Amniotic stem cell (primary cell): ENCODE measurements at places on chromosomes 4 and X.

GRCh38 chrX:98962996-98963395 is 1447.1 kb downstream of the PCDH19 start:
- no peak for DNase-seq

GRCh38 chr4:61152433-61152832 is 47.7 kb upstream of the ADGRL3 start:
- DNase-seq: no peak

GRCh38 chr4:47002580-47002979 is 9.2 kb upstream of the GABRA4 start:
- DNase-seq: peak; percentile 7

- no peak for DNase-seq
These were observed 174.0 kb downstream of the GLUD2 start for GRCh38 chrX:121221322-121221977.

DNA sequence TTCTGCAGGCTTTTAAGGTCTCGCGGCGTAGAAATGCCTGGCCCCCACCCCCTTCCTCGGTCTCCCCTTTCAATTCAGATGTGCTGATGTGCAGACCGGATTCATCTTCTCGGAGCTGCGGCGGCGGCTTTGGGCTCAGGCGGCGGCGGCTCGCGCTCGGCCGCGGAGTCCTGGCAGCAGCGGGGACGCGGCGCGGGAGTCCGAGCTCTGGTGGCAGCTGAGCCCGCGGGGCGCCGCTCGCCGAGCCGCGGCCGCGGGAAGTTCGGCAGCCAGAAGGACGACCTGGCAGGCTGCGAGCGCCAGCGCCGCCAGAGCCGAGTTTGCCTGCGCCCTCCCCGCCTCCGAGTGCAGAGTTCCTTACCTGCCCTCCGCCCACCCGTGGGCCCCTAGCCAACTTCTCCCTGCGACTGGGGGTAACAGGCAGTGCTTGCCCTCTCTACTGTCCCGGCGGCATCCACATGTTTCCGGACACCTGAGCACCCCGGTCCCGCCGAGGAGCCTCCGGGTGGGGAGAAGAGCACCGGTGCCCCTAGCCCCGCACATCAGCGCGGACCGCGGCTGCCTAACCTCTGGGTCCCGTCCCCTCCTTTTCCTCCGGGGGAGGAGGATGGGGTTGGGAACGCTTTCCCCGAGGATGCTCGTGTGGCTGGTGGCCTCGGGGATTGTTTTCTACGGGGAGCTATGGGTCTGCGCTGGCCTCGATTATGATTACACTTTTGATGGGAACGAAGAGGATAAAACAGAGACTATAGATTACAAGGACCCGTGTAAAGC is 448 bp downstream of the TLL1 start:
- no peak for DNase-seq

GRCh38 chr4:102517753-102518152 is 16.6 kb downstream of the NFKB1 start:
- no peak for DNase-seq

GRCh38 chr4:139961344-139961946 is 192.5 kb downstream of the MAML3 start:
- no peak for DNase-seq

GRCh38 chr4:29708473-29708872 is 1011.7 kb upstream of the PCDH7 start:
- DNase-seq: peak; percentile 43

- no peak for DNase-seq
These were observed 53.2 kb downstream of the ACSL4 start for GRCh38 chrX:109679820-109680219.

DNA sequence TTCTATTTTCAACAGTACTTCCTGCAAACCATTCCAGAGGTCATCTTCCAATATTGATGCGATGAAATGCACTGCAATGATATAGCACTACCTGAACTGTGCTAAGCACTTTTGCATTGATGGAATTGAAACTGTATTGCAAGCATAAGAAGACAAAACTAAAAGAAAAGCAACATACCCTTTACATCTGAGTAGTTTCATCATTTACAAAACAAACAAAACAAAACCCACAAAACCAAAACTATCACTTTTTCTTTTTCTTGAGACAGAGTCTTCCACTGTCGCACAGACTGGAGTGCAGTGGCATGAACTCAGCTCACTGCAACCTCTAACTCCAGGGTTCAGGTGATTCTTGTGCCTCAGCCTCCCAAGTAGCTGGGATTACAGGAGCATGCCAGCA is 120.1 kb upstream of the NAP1L5 start:
- DNase-seq: no peak

DNA sequence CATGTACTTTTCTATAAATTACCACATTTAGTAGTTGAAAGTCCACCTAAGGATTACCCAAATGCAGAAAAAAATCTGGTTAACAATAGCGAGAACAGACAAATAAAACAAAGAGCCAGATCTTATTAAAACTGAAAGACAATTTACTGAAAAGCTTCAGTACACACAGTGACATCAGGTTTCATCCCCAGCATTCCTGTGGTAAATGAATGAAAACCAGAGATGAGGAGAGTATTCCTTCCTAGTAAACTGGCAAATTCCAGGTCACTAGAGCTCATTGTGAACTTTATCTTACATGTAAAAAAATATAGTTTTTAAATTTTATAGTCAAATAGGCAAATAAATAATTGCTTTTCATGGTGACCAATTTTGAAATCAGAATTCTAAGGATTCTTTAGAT is 1290.5 kb downstream of the ADGRL3 start:
- DNase-seq: no peak

DNA sequence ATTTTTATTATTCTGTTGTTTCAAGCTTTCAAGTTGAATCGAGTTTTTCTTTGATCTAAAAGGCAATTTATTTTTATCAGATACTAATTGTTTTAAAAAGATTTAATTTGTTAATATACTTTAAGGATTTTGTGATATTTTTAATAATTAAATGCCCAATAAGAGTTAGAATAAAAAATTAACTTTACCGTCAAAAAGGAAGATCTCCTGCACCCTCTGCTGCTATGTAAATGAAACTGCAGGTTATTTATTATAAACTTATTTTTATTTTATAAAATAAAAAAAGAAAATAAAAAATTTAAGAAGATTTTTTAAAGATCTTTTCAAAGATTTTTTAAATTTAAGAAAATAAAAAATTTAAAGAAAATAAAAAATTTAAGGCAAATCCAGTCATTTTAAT is 166.1 kb downstream of the CCSER1 start:
- no peak for DNase-seq

- DNase-seq: no peak
These were observed 94.7 kb downstream of the EDA2R start for GRCh38 chrX:66544181-66544580.

DNA sequence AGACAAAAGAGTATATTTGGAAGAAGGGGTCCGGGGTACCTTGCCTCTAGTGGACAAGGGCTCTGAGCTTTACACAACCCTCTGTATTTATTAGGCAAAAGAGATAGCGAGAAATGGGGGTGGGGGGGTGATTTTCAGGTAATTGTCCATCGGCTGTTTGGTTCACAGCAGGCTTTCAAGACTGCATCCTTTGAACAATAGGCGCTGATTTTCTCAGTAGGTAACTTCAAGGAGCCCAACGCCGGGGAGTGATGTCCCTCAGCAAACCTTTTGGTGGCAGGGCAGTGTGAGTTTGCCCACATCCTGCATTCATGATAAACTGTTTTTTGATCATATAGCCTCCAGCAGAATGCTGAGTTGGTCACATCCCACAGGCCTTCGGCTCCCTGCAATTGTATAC is 61.6 kb downstream of the KDM5C start:
- DNase-seq: no peak

GRCh38 chr4:139470997-139471665 is 17.2 kb downstream of the RAB33B start:
- no peak for DNase-seq

GRCh38 chr4:38634047-38634759 is 29.8 kb upstream of the KLF3 start:
- no peak for DNase-seq

- DNase-seq: no peak
These were observed 953.4 kb downstream of the FAT4 start for GRCh38 chr4:126268106-126268505.

- no peak for DNase-seq
These were observed 88.5 kb upstream of the ETNPPL start for GRCh38 chr4:108851366-108851765.

- no peak for DNase-seq
These were observed 110.0 kb downstream of the CBR4 start for GRCh38 chr4:168900080-168900479.

DNA sequence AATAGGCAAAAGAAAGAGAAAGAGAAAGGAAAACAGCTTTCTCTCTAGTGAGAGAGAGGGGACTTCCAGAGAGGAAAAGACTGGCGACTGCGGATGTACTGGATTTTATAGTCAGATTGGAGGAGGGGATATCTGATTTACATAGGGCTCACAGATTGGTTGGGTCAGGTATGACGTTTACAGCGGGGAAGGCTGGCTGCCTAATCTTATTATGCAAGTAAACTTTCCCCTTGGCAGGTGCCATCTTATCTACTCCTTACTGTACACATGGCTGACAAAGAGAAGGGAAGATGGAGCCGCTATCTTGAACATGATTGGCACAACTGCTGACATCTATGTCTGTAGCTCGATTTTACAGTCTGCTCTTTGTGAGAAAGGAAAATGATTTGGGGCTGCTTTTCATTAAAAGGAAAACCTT is 25.4 kb downstream of the RBPJ start:
- no peak for DNase-seq

GRCh38 chr4:169175476-169175875 is 95.3 kb downstream of the SH3RF1 start:
- DNase-seq: no peak

DNA sequence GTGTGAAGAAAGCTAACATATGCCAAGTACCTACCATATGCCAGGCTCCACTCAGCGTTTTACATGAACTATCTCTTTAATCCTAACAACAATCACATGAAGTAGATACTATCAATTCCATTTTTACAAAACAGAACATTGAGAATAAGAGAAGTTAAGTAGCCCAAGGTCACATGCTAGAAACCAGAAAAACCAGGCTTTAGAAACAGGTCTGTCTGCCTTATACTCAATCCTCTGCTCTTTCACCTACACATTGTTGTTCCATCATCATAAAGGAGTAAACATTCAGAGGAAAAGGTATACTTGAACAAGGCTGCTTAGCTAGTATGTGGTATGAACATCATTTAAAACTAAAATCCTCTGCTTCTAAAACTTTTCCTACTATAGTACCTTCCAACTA is 42.1 kb downstream of the WDFY3 start:
- DNase-seq: no peak

DNA sequence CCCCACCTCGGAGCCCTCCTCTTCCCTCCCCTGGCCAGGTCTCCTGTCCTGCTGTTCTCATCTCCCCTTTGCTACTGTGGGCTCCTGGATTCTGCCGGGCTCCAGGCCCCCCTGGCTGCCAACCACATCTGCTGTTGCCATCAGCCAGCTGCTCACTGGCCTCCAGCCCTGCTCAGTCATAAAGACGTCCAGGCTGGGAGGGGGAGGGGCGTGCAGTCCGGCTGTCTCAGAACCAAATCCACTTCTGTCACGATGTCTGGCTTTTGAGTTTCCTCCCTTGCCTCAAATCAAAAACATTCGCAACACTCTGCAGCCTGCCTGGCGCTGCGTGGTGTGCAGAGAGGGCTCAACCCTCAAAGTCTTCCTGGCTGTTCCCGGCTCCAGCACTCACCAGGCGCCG is 7.1 kb downstream of the RASL11B start:
- DNase-seq: no peak

- no peak for DNase-seq
These were observed 186.2 kb downstream of the PRDM5 start for GRCh38 chr4:120736312-120736711.

- DNase-seq: peak; percentile 22
These were observed 125.4 kb downstream of the PDLIM5 start for GRCh38 chr4:94577136-94577535.

DNA sequence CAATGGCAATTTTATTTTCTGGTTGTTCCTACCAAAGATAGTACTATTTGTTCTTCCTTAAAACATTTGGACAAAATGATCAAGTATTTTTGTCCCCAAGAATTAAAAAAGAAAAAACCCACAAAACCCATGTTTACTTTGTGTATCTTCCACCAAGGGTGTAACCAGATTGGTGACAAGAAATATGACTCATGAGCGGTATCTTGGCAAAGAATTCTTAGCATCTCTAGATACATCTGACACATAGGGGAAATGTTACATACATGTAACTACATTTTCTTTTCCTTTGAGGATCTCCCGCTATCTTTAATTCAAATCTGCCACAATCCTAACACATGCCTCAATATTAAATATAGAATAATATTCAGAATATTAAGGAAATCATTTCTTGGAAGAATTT is 78.7 kb downstream of the WDFY3 start:
- no peak for DNase-seq

GRCh38 chrX:17703201-17703600 is 34.1 kb upstream of the SCML1 start:
- no peak for DNase-seq

- peak; percentile 91 for DNase-seq
These were observed 60.2 kb upstream of the CBR4 start for GRCh38 chr4:169070071-169070894.

- DNase-seq: no peak
These were observed 6.2 kb downstream of the SH3TC1 start for GRCh38 chr4:8205241-8205707.

GRCh38 chrX:38697461-38697860 is 103.8 kb upstream of the MID1IP1 start:
- DNase-seq: no peak

GRCh38 chr4:141646969-141647368 is 10.6 kb downstream of the IL15 start:
- no peak for DNase-seq

DNA sequence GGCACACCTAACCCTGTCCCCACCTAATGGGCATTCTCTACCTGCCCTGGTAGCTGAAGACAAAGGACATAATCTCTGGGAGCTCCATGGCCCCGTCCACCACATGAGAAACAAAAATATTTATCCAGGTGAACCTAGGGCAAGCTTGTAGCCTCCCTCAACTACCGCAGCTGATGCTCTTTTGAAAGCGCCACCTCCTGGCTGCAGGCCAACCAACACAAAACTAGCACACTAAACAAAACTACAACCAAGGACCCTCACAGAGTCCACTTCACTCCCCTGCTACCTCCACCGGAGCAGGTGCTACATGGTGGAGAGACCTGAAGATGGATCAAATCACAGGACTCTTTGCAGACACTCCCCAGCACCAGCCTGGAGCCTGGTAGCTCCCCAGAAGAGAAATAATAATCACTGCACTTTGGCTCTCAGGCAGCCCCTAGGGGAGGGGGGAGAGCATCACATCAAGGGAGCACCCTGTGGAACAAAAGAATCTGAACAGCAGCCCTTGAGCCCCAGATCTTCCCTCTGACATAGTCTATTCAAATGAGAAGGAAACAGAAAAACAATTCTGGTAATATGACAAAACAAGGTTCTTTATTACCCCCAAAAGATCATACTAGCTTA is 111.3 kb upstream of the ATP8A1 start:
- no peak for DNase-seq

GRCh38 chr4:170414961-170415360 is 325.2 kb upstream of the AADAT start:
- no peak for DNase-seq

DNA sequence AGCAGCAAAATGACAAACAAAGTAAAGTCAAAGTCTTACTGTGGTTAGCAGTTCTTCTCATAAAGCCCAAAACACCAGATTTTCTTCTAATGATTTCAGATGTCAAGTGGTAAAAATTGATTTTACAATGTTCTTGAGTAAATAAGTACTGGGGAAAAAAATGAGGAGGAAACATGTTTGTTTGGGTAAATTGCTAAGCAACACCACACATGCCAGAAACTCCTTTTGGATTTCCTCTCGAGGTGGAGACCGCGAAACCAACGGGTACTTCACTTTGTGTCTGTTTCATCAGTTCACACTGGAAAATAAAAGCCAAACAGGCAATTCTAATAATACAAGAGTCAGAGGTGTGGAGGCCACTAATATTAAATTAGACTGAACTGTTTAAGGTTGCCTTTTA is 4.6 kb upstream of the PKD2 start:
- DNase-seq: no peak

- no peak for DNase-seq
These were observed 663.6 kb upstream of the CPEB2 start for GRCh38 chr4:14338585-14339265.
